Dermis microvascular lymphatic vessel endothelial cell (primary cell): ENCODE measurements at places on chromosomes 12 and 14. TPM values are rescaled to one million over a fixed set of nuclear protein-coding genes. Genes with fewer than 3 reads are reported as not detected.
A peak's percentile ranks its signal among the peaks of the same experiment; 100 is the strongest.

DNA sequence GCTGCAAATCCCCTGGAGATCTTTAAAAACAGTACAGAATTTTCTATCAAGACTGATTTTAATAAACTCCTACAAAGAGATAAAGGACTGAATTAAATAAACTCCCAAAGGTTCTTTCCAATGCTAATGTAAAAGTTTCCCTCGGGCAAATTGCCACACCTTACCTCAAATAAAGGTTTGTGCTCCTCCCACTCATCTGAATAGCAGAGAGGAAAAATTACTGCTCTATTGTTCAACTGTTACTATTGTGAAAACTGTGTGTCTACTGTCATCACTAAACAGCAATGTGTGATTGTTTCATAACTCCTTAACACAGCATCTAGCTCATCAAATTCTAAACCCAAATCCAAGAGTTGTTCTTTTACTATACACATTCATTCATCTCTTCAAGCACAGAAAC, 3.2 kb downstream of the SPTLC2 start:
- peak; percentile 55 for DNase-seq

Gene ISM2
- under 0.01 TPM in 2 replicates for total RNA-seq

DNA sequence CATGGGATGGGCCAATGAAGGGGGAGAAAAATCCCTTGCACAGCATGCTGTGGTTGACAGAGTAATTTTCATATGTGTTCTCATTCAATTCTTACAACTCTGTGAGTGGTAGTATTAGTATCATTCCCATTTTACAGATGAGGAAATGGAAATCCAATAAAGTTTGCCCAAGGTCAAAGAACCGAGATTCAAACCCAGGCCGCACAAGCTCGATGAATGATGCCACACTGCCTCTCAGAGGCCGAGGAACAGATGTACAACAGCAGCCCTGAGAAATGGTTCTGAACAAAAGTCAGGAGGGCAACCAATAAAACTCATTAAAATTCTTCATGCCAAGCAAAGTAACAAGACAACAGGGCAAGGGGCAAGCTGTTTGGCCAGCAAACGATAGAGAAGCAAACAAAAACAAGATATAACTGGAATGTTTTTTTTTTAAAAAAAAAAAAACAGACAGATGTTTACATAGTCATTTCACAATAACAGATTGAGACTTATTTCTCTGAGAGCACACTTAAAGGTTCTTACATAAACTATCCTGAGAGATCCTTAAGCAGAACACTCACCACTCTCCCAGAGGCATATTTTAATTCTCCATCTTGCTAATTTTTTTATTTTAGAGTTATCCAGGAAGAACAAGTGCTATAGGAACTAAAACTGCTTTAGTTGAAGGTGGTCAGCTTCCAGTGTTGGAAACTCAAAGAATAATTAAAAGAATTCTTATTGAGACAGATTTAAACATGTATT, 85.8 kb downstream of the EXOC5 start:
- DNase-seq, result peak; percentile 1

Gene NOVA1
- total RNA-seq, result under 0.01 TPM in 1 of 2 replicates, not detected in the other
